Right atrium auricular region (tissue), 2 donors: ENCODE measurements at places on chromosomes 1 and 21. TPM values are rescaled to one million over a fixed set of nuclear protein-coding genes. Genes with fewer than 3 reads are reported as not detected.

The RASSF5 gene
- total RNA-seq, result 17.5 TPM

The C1orf141 gene
- not detected for total RNA-seq

DNA sequence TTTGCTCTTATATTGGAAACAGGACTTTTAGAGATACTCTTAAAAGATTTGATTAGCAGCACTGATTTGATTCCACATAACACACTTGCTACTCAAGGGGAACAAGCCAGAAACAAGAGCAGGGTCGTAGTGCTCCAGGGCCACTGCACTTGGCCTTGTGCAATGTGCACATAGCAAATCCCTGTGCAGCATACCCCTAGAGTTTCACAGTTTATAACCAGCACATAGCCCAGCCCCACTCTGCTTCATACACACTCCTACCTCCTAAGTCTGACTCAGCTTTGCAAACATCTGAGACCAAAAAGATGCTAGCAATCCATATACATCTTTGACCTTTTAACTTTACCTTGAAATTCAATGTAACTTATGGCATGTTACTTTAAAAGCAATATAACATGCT lies 157.6 kb downstream of the VAV3 start:
- DNase-seq, result no peak

DNA sequence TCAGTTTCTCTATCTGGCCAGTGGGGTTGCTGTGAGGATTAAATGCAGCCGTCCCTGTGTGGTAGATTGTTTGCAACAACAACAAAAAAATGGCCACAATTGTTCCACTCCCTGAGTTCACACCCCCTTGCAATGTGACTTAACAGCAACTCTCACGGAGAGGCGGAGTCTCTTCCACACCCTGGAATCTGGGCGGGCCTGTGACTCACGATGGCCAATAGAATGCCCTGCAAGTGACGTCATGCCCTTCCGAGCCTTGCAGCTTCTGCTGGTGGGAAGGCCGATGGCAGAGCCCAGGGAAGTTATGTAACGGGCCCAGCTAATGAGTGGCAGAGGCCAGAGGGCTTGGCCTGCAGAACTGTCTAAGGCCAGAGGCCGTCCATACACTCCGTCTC lies 87.9 kb downstream of the RIPK4 start:
- DNase-seq, result peak; percentile 97

The KIF17 gene
- total RNA-seq, result 6.0 TPM

DNA sequence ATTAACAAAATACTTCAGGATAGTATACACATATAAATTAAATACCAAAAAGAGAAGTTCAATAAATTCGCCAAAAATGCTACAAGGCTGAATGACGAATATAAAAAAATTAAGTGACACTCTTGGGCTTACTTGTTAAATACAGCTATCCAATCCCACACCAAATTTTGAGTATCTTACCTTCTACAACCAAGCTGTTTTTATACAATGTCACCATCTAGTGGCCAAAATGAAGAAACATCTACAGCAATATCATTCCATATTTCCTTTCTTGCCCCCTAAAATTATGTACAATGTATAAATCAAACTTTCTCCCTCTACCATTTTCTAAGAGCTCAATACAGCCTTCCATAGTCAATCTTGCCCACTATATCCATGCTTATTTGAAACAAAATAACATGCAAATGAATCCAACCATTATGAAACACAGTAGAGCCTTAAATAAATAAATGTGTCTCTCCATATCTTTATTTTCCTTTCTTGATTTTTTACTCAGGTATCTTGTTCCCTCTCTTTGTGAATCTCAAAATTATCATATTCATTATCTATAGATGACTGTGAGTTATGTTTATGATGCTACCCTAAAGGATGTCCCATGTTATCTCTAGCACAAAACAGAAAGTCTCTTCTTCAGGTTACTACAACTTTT lies 86.3 kb downstream of the ACBD6 start:
- DNase-seq, result no peak

The ATP6V0B gene
- 154 TPM for total RNA-seq

- DNase-seq, result no peak
These were observed 14.1 kb downstream of the C1orf87 start for GRCh38 chr1:60059468-60059867.

DNA sequence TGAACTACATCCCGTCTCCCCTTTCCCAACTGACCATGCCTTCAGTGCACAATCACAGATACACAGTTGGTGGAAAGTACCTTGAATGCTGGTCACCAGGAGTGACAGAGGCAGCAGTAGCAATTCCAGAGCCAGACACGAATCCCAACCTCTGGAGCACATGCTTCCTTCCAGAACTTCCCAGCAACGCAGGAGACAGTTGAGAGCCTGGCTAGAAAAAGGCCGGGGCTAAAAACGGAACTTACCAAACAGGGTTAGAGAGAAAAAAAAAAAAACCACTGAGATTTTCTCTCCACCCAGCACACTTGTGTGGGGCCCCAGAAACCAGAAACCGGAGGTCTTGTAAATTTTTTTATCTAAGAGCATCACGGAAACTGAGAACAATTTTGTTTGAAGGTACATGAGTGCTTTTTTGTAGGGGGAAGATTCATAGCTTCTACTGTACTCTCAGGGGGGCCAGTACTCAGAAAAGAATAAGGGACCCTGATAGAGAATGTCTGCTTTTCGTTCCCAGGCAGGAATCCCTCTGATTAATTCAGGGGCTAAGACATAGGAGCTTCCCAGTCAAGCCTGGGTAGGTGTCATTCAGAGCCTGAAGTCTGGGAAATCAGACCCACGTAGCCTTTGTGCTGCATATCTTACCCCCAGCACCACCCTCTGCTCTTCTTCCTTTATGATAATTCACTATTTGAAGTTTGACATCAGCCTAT lies at the start of gene CD48:
Gene CD48 (minus strand): TSS at position 221 of the 710 bp plus-strand sequence. CDS start 59 bp downstream, at position 162.
- no peak for DNase-seq

DNA sequence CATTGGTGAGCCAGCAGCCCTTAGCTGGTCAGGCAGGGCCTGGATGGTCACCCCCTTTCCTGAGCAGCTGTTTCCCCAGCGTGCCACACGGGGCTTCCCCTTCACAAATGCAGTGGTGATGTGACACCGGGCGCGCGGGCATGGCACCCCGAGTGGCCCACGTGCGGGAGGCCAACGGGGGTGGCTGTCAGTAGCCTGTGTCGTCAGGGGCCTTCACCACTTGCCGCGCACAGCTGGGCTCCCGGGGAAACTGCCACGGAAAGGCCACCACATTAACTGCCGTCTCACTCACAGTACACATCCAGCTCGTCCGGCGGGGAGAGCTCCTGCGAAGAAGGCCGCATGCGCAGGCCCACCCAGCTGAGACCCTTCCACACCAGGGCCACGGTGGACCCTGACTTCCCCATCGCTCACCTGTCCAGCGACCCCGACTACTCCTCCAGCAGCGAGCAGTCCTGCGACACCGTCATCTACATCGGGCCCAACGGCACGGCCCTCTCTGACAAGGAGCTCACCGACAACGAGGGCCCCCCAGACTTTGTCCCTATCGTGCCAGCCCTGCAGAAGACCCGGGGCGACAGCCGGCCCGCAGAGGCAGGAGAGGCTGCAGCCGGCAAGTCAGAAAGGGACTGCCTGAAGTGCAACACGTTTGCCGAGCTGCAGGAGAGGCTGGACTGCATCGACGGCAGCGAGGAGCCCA lies 530.5 kb downstream of the KIF26B start:
- DNase-seq, result no peak

GRCh38 chr21:40516335-40516734 lies 330.6 kb downstream of the DSCAM start:
- DNase-seq, result no peak

DNA sequence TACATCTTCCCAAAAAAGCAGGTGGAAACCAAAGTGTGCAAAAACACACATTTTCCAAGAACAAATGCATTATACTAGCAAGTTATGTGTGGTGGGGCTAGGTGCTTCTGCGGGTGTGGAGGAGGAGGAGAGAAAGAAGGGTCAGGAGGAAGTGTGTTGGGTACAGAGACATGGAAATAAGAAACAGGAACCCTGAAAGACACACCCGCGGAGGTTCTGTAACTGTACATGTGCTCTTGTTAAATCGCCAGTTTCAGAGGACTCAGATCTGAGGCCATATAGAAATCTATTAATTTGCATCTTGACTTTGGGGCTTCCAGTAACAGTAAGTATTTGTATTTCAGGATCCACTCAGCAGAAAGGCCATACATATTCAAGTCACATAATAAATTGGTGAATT lies 30.9 kb downstream of the ERG start:
- DNase-seq, result no peak

The NPHP4 gene
- 3.0 TPM for total RNA-seq

The MANEAL gene
- total RNA-seq, result 1.0 TPM

- no peak for DNase-seq
These were observed 113.0 kb upstream of the TMPRSS2 start for GRCh38 chr21:41620982-41621381.

DNA sequence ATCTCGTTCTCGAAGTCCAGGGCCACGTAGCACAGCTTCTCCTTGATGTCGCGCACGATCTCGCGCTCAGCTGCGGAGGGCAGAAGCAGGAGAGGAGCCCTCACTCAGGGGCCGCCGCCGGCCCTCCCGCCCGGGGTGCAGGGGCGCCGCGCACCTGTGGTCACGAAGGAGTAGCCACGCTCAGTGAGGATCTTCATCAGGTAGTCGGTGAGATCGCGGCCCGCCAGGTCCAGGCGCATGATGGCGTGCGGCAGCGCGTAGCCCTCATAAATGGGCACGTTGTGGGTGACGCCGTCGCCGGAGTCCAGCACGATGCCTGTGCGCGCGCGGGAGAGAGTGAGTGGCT lies 1.8 kb downstream of the ACTA1 start:
- DNase-seq, result no peak

DNA sequence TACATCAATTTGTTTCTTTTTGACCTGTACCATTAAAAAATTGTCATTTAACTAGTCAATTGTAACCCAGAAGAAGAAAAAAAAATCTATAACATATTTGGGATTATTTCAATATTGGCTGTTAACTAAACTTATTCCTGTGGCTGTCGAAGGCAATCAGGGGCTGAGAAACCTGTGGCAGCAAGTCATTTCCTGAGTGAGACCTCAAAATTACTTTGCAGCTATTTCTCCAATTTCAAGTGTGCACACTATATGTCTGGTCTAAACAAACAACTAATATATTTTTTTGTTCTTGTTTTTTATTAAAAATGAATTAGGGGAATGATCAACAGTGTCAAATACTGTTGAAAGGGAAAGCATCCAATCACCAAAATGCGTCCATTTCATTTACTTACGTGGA lies 1357.6 kb upstream of the B3GALT2 start:
- no peak for DNase-seq

GRCh38 chr1:50609508-50609907 lies 186.3 kb upstream of the DMRTA2 start:
- DNase-seq, result no peak

The RUNX3 gene
- 2.3 TPM for total RNA-seq

GRCh38 chr1:25932321-25932720 lies 26.1 kb upstream of the STMN1 start:
- DNase-seq, result no peak

The LCE1C gene
- total RNA-seq, result not detected

GRCh38 chr1:59329412-59330053 lies 32.6 kb downstream of the FGGY start:
- DNase-seq, result no peak

DNA sequence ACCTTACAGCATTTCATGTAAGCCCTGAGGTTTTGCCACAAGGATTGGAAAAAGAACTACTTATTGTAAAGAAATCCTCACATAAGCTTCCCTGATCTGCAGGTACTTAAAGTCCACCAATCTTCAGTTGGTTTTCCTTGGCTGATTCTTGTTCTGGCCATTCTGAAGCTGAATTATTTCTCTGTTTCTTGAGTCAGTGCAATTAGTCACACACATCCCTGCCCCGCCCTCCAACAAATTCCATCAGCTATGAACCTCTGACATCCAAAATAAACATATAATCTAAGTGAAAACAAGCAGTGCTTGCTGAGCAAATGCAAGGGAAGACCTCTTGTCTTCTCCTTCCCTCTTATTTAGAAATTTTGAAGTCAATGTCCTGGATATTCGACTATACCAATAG lies 8.2 kb upstream of the FNDC7 start:
- peak; percentile 70 for DNase-seq

- DNase-seq, result peak; percentile 94
These were observed 31.7 kb downstream of the TRIM11 start for GRCh38 chr1:228374711-228375577.

- no peak for DNase-seq
These were observed 176.3 kb downstream of the PRDM16 start for GRCh38 chr1:3245344-3245743.

GRCh38 chr1:77958850-77959249 lies 20.0 kb downstream of the FUBP1 start:
- no peak for DNase-seq

DNA sequence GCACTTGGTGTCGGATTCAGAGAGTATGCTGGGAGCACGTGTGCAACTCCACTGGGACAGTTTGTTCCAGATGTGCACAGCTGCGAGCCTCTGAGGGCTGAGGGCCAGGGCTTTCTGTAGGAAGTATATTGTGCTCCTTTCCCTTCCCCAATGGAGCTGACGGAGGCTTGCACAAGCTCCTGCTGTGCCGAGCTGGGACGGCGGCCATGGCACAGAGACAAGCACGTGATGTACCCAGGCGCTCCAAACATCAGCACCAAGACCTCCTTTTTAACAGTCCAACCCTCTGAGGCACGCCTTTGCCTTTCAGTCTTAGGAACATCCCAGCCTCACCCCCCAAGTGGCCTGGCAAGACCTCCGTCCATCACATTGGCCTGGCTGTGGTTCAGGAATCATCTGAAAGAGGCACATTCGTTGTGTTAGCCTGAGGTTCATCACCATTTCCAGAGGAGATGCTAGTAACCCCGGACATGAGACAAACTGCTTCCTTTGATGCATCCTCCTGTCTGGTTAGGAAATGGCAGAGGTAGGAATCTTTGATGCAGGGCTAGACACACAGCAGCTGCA lies 339.2 kb upstream of the KAZN start:
- peak; percentile 93 for DNase-seq

The ILDR2 gene
- total RNA-seq, result 23.2 TPM

The VWA5B1 gene
- 0.43 TPM for total RNA-seq

DNA sequence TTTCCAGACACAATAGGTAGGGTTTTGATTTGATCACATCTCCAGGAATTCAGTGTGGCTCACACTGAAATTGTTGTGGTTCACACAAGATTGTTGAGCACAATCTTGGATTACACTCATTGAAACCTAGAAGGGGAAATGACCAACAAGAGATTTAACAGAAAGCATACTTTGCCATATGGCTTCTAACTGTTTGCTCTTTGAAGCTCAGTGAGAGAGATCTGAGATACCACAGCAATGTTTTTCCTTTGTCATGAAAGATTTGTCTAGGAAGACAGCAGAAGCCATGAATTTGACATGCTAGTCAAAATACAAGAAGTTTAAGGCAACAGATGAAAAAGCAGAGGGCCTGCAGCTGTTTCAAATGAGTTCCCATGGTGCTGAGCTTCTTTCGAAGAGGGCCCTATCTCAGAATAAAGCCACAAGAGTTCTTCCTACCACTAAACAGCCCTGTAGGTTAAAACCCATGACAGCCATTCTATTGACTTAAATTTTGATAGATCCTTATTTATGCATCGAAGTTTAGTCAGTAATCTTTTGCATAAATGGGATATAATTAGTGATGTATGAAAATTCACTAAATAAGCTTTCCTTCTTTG lies 650.4 kb downstream of the LTN1 start:
- DNase-seq, result no peak

The COL11A1 gene
- total RNA-seq, result not detected

The ARHGAP29 gene
- 25.8 TPM for total RNA-seq
